ENCODE measurements at places on chromosomes 2 and 18.

DNA sequence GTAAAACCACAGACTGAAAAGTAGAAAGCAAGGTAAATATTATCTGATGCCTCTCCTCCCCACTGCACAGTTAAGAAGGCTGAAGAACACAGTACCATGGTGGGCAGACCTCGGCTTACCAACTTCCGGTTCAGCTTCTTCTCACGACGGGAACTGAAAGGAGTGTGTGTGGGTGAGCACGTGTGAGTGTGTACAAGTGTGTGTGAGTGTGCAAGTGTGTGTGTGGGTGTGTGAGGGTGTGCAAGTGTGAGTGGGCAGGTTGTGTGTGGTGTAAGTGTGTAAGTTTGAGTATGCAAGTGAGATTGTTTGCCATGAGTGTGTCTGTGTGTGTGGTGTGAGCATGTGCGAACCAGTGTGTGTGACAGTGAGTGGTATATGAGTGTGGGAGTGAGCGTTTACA, 103.5 kb downstream of the ADD2 start:
- DNase-seq: no peak

DNA sequence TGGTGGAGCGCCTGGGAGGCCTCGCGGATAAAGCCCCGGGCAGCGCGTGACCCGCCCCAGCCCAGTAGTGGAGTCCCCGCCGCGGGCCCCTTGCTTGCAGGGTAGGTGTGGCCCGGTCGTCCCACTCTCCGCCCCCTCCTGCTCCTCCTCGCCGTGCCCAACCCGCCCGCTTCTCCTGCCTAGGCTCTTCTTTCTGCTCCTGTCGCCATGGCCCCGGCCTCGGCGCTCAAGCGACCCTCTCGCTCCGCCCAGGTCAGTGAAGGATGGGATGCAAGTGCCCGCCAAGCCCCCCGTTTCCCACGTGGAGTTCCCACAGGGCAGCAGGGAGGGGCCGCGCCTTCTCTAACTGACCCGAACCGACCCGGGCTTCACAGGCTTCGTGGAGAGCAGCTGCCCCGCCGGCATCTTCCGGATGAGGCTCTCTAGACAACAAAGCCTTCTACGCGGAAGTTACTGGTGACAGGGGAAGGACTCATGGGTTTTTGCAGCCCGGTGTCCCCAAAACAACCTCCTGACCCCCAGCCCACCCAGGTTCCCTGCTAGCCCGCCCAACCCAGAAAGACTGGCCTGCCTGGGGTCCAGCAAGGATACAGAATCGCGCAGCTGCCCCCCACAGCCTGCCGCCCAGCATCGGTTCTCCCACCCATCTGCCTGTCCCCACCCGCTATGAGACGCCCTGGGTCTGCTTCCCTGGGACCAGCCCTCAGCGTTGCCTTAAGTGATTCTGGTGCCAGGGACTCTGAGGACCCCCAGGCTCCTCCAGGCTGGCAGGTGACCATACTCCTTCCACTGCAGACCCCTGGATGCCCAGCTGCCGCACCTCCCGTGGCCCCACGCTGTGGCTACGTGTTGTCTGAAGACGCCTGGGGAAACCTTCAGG, 32.8 kb downstream of the TTC32 start:
- DNase-seq: peak; percentile 58

GRCh38 chr2:65017335-65017734, 28.1 kb downstream of the SLC1A4 start:
- DNase-seq: no peak

- DNase-seq: no peak
Measured at GRCh38 chr2:219689676-219690628, 62.5 kb downstream of the SLC4A3 start.

DNA sequence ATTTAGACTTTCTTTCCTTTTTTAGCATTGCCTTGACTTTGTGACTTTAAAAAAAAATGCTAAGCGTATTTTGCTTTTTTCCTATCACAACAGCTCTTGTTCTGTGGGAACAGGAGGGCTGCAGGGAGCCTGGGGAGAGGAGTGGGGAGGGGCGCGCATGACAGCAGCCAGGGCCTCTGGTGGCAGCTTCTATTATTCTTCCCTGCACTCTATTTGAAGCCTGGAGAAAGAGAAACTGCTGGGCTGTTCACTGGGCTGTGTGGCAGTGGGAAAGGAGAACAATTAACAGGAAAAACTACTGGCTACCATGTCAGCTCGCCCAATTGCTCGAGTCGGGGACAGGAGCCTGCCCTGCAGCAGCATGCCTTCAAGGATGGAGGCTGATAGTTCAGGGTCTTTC, 119.0 kb upstream of the ZBTB14 start:
- no peak for DNase-seq

DNA sequence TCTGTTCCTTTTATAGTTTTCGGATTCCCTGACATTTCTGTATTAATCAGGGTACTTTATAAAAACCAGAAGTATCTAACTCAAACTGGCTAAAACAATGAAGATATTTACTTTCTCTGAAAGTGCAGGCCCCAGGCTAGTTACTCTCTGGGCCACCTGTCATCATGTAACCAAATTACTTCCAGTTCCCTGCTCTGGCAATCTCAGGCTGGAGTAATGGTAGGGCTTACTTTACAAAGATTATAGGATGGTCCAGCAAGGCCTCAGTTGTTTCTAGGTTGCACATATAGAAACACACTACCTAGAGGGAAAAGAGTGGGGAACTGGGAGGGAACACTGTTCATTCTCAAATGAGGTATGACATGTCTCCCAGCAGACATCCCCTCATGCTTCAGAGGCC, 74.8 kb downstream of the CHST9 start:
- no peak for DNase-seq

GRCh38 chr2:37827911-37828511, 97.1 kb upstream of the RMDN2 start:
- no peak for DNase-seq

GRCh38 chr2:98469862-98470544, 25.3 kb downstream of the INPP4A start:
- no peak for DNase-seq

DNA sequence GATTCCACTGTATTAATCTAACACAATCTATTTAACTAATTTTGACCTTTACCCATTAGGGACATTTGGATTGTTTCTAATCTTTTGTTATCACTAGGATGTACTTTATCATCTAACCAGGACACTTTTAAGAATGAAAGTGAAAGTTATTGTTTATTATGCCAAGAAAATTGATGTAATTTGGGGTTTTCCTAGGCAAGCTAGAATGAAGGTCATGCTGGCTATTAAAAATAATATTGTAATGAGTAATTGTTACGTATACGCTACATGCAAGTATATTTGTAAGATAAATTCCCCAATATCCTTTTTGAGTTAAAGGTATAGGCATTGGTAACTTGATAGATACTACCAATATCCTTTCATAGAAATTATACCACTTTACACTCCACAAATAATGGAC, 74.6 kb downstream of the COL5A2 start:
- no peak for DNase-seq

GRCh38 chr2:172588931-172589330, 33.0 kb downstream of the PDK1 start:
- no peak for DNase-seq

DNA sequence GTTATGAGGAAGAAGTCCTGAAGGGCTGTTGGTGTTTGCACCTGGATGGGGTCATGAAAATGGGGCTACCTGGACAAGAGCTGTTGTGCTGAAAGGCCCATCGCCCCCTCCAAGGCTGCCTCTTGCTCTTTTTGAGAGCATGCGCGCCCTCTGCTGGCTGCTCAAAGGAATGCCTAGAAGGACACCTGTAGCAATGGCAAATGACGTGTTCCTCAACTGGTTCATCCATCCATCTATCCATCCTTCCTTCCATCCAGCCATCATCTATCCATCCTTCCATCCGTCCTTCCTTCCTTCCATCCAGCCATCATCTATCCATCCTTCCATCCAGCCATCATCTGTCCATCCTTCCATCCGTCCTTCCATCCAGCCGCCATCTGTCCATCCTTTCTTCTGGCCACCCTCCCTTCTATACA, 17.2 kb upstream of the RPL31 start:
- peak; percentile 69 for DNase-seq

DNA sequence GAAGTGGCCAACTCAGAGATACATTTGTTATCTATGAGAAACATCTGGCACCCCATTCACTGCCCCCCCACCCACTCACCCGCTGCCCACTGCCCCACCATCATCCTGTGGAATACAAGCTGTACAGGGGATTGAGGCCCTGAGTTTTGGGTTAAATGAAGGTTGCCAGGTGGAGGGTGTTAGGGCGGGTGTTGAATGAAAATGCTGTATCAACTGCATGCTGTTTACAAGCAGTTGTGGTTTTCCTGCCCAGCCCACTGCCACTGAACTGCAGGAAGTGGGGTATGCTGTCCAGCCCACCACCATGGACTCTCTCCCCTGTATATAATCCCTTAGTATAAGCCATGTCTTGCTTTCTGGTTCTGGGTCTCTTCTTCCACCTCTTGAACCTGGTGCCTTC, 481.9 kb downstream of the METTL4 start:
- DNase-seq: no peak

DNA sequence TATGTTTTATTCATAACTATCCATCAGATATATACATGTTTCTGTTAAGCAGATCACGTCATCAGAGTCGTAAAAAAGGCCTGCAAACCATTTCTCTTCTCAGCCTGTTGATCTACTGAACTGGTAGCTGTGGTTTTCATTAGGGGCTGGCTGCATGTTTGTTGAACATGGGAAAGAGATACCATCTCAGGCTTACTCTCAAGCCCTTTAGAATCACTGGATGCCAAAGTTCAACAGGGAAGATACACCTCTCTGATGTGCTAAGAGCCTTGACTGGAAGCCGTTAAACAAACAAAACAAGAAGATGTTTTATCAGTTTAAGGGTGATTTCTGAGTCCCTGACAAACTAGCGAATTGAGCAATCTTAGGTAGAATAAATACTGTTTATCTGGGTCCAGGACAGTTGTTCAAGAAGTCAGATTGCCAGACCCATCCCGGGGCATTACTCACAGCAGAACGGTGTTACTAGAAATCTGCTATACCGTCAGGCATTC, 94.5 kb upstream of the LMAN1 start:
- DNase-seq: no peak

- DNase-seq: no peak
Measured at GRCh38 chr2:169480079-169480465, 778 bp downstream of the BBS5 start.

DNA sequence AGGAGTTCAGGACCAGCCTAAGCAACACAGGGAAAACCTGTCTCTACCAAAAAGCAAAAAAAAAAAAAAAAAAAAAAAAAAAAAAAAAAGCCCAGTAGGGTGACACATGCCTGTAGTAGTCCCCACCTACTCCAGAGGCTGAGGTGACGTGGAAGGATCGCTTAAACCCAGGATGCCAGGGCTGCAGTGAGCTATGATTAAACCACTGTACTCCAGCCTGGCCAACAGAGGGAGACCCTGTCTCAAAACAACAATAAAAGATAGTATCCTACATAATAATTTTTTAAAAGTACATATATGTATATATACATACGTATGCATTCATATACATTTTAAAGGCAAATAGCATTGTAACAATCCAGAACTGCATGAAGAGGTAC, 51.7 kb downstream of the SOS1 start:
- DNase-seq: no peak

DNA sequence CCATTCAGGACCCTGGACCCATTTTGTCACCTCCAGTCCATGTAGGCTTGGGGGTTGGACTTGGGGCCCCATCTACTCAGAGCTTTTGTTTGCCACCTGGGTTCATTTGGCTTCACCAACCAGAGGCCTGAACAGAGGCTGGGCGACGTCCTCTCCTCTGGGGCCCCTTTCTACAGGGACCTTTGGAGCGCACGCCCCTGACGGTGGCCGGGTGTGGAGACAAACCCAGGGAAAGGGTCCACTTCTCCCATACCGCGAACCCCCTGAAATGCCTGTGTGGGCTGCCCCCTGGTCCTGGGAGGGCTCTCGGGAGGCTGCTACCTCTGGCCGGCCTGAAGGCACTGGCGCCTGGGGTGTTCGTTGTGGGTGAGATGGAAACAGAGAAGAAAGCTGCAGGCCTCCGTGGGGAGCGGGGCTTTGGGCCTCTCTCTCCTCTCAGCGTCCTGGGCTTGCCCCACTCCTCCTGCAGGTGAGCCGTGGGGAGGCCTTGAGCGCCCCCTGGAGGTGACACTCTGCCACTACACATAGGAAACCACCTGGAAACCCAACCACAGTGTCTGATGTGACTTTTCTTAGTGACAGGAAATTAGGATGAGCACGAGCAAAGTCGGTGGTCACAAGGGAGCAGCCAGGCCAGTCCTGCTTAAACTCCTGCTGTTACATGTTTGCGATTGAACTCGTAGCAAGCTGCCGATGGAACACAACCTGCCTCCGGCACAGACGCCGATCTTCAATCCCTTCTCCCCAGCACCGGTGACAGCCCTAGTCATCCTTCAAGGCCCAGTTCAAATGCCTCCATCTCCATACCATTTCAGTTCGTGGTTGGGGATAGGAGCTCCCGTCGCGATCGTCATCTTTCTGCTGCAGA, 12.0 kb upstream of the NTSR2 start:
- DNase-seq: no peak

- DNase-seq: no peak
Measured at GRCh38 chr2:182509-183122, 81.2 kb downstream of the SH3YL1 start.

GRCh38 chr2:105796131-105796638, 51.5 kb downstream of the NCK2 start:
- no peak for DNase-seq

- no peak for DNase-seq
Measured at GRCh38 chr2:20621366-20622295, 29.3 kb downstream of the HS1BP3 start.

- DNase-seq: no peak
Measured at GRCh38 chr2:217035967-217036366, 176.1 kb upstream of the TNP1 start.

GRCh38 chr2:160242893-160243564, 43.0 kb upstream of the ITGB6 start:
- no peak for DNase-seq

GRCh38 chr2:162092658-162093556, 18.9 kb upstream of the DPP4 start:
- DNase-seq: no peak

DNA sequence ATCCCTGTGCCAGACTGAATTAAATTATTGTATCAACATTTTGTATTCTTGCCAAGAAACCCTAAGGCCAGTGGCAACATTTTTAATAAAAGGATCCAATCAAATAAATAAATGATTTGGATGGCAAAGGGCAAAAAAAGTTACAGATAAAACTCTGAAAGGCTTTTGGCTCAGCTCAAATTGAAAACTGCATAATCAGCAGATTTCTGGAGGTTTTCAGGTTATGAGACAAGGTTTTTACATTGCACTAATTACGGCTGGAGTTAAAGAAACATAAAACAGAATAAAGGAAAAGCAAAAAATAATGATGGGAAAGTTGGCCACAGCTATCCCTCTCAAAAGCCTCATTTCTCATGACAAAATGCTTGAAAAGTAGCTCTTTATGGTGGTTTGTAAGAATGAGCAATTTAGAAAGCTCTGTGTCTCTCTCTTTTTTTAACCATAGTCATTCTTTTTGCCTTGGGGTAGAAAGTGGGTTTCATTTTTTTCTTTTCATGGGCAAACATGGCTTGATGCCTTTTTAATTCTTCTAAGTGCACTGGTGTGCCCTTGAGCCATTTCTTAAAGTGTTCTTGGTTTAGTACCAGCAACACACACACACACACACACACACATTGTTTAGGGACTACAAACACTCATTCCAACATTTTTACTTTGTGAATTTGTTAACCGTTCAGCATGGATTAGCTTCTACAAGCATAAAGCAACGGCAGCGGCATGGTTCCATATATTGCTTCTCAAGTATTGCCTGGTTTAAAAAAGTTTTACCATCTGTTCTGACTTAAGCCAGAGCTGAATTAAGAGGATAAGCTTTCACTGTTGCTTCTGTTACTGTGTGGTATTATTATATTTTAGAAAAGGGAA, 747.1 kb upstream of the FSHR start:
- no peak for DNase-seq
